Karpas-422 (cell line): ENCODE measurements at places on chromosomes 1 and 21. TPM values are rescaled to one million over a fixed set of nuclear protein-coding genes. Genes with fewer than 3 reads are reported as not detected.

Gene ZNF672
- 16.7 and 38.3 TPM in 2 replicates for total RNA-seq

Gene ANGPTL1
- total RNA-seq: 0.25 TPM in 1 of 2 replicates, not detected in the other

Gene HIVEP3
- total RNA-seq: 0.87 and 1.3 TPM in 2 replicates

Gene ADAMTSL4
- not detected in 2 replicates for total RNA-seq

Gene GBP6
- total RNA-seq: not detected in 2 replicates

DNA sequence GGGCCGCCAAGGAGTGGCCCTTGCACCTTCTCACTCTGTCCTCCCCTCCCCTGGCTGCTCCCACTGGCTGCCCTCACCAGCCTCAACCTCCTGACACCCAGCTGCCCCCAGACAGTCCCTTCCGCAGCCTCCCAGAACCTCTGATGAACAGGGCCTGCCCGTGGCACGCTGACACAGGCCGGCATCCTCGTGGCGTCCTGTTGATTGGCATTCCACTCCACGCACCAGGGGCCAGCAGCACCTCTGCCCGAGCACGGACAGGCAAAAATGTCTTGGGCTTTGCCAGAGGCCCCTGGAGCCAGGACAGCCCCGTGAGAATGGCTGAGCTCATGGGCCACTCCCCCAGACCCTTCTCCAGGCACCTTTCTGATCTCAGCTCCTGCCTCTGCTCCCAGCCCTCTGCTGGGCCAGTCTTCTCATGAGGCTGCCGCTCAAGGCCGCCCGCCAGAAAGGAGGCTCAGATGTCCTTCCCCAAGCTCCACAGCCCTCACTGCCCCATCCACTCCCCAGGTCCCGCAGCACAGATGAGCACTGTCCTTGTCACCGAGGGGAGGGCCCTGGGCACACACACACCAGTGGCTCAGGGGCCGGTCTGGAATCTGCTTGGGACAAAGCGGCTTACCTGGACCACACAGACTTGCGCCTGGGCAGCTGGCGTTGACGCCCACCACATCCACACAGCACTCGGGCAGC, 15.8 kb upstream of the RNF223 start:
- no peak overlapping the region for H3K27ac ChIP-seq
- no peaks in the 10 kb centered on the region for H3K4me1 ChIP-seq

- DNase-seq: peak; percentile 85
- peak overlapping the region; percentile 33 for H3K4me3 ChIP-seq
- H3K27ac ChIP-seq: peak overlapping the region; percentile 95
- H3K4me1 ChIP-seq: peaks cover 90% of the 10 kb centered on the region
- no peaks in the 10 kb centered on the region for H3K36me3 ChIP-seq
These were observed 52.9 kb downstream of the NFIA start for GRCh38 chr1:61135291-61135690.

GRCh38 chr1:180988253-180988752, 34.4 kb downstream of the STX6 start:
- H3K4me1 ChIP-seq: no peaks in the 10 kb centered on the region
- H3K4me3 ChIP-seq: no peak overlapping the region
- H3K27ac ChIP-seq: no peak overlapping the region

- H3K4me1 ChIP-seq: no peaks in the 10 kb centered on the region
- no peak for DNase-seq
- H3K4me3 ChIP-seq: no peak overlapping the region
- no peaks in the 10 kb centered on the region for H3K36me3 ChIP-seq
- no peaks in the 10 kb centered on the region for H3K27me3 ChIP-seq
These were observed 433.4 kb downstream of the KIF26B start for GRCh38 chr1:245588116-245588639.

DNA sequence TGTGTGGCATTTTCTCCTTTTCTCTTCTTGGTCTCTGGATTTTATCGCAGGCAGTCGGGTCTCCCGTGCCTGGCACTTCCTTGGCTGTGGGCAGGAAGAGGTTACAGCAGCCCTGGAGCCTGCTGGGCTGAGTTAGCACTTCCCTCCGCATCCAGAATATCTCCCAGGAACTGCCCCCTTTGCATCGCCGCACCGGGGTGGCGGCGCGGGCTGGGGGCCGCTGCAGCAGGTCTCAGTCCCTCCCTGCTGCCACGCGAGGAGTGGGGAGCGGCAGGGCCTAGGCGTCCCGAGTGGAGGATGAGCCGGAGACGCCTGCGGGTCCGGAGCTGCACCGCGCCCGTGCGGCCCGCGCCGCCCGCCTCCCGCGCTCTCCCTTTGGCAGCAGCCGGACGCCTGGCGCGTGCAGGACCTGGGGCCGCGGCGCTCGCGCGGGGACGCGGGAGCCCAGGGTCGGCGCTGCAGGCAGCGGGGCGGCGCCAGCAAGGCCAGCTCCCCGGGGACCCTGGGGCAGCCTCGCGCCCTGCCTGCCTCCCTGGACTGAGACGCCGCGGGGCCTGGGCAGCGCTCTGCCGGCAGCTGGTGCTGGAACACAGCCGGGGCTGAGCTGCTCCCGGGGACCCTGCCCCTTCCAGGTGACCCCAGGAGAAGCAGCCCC, 192.8 kb downstream of the PRDM2 start:
- no peaks in the 10 kb centered on the region for H3K27me3 ChIP-seq
- no peaks in the 10 kb centered on the region for H3K4me1 ChIP-seq
- H3K36me3 ChIP-seq: no peaks in the 10 kb centered on the region
- no peak for DNase-seq

DNA sequence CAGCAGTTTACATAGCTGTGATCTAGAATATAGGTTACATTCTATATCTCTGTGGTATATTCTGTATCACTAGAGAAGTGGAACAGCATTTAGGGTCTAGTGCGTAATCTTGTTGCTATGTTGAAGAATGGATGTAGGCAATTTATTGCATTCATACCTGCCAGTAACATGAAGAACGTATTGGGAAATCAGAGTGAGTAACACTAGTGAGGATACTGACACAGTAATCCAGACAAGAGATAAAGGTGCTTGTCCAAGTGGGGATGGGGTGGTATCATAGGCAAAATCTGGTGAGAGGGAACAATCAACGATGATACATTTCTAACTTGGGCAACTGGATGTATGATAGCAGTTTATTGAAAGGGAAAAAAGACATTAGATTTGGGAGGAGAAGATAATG, 9.8 kb downstream of the PPP2R5A start:
- no peaks in the 10 kb centered on the region for H3K27me3 ChIP-seq
- no peaks in the 10 kb centered on the region for H3K36me3 ChIP-seq
- H3K4me3 ChIP-seq: no peak overlapping the region
- DNase-seq: no peak

GRCh38 chr1:204760350-204760749, 74.8 kb upstream of the LRRN2 start:
- H3K4me1 ChIP-seq: peaks cover 4% of the 10 kb centered on the region
- no peak overlapping the region for H3K27ac ChIP-seq
- H3K4me3 ChIP-seq: no peak overlapping the region
- no peaks in the 10 kb centered on the region for H3K36me3 ChIP-seq

DNA sequence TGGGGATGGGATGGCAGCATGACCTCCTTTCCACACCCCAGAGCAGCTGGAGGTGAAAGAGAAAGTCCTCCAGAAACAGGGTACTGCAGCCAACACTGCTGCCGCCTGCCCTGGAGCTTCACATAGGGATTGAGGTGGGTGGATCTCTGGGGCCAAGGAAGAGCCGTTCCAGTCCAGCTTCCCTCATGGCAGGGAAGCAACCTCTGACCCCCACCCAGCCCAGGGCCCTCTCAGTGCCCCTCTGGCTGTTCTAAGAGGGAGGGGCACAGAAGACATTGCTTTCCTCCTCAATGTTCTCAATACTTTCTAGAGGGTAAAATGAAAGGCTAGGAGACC, 5.7 kb downstream of the KIF21B start:
- DNase-seq: no peak
- no peak overlapping the region for H3K4me3 ChIP-seq
- no peaks in the 10 kb centered on the region for H3K27me3 ChIP-seq
- no peak overlapping the region for H3K27ac ChIP-seq
- H3K4me1 ChIP-seq: peaks cover 5% of the 10 kb centered on the region
- H3K36me3 ChIP-seq: no peaks in the 10 kb centered on the region

DNA sequence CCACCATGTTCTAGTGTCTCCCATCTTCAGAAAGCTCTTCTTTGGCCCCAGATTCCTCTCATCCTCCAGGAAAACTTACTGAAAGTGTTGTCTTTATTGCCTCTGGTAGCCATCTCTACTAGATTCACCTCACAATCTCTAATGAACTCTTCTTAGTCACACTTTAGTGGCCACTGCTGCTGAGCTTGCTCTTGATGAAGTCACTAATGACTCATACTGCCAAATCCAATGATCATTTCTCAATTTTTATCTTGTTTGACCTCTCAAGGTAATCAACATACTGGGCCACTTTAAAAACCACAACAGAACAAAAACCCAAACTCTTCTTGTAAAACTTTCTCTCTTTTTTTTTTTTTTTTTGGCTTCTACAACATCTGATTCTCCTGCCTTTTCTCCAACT, 196.4 kb downstream of the LHX8 start:
- H3K4me3 ChIP-seq: no peak overlapping the region
- DNase-seq: no peak
- H3K4me1 ChIP-seq: no peaks in the 10 kb centered on the region

- H3K4me3 ChIP-seq: no peak overlapping the region
- no peaks in the 10 kb centered on the region for H3K4me1 ChIP-seq
- no peaks in the 10 kb centered on the region for H3K27me3 ChIP-seq
- H3K36me3 ChIP-seq: no peaks in the 10 kb centered on the region
These were observed 43.5 kb downstream of the LGR6 start for GRCh38 chr1:202237052-202237451.

- no peak for DNase-seq
- H3K4me1 ChIP-seq: no peaks in the 10 kb centered on the region
- no peaks in the 10 kb centered on the region for H3K36me3 ChIP-seq
These were observed 19.7 kb upstream of the GPR52 start for GRCh38 chr1:174428033-174428432.

GRCh38 chr1:83942914-83943313, 56.0 kb downstream of the TTLL7 start:
- no peaks in the 10 kb centered on the region for H3K36me3 ChIP-seq
- no peak overlapping the region for H3K4me3 ChIP-seq
- no peak for DNase-seq
- no peaks in the 10 kb centered on the region for H3K4me1 ChIP-seq
- H3K27me3 ChIP-seq: no peaks in the 10 kb centered on the region
- no peak overlapping the region for H3K27ac ChIP-seq
